Mucosa of gallbladder (tissue), 1 donor: ENCODE measurements at places on chromosomes 2 and 18. TPM values are rescaled to one million over a fixed set of nuclear protein-coding genes. Genes with fewer than 3 reads are reported as not detected.

ZSWIM2 gene
- total RNA-seq, result not detected

ERFE gene
- 0.35 TPM for total RNA-seq

TXNDC2 gene
- not detected for total RNA-seq

INPP1 gene
- total RNA-seq, result 41.8 TPM

ANKRD30BL gene
- not detected for total RNA-seq

STARD6 gene
- total RNA-seq, result not detected

SERPINB11 gene
- total RNA-seq, result not detected

BCL2 gene
- 18.5 TPM for total RNA-seq

MAL gene
- total RNA-seq, result 2.9 TPM

VWC2L gene
- total RNA-seq, result not detected

SETBP1 gene
- total RNA-seq, result 36.2 TPM

UNC80 gene
- total RNA-seq, result 14.5 TPM

SCN7A gene
- total RNA-seq, result 9.6 TPM

SLC9A4 gene
- total RNA-seq, result 19.9 TPM

SDC1 gene
- 1,059 TPM for total RNA-seq

KCNJ3 gene
- total RNA-seq, result 5.3 TPM

ATOH8 gene
- 9.0 TPM for total RNA-seq

ITGB6 gene
- 48.8 TPM for total RNA-seq

MALT1 gene
- 20.8 TPM for total RNA-seq

SLC23A3 gene
- 4.7 TPM for total RNA-seq

CHN1 gene
- 15.3 TPM for total RNA-seq

FBXO15 gene
- 1.8 TPM for total RNA-seq

ANKRD53 gene
- total RNA-seq, result 2.9 TPM

TSPYL6 gene
- total RNA-seq, result not detected

EPC2 gene
- 30.8 TPM for total RNA-seq

HNMT gene
- 92.7 TPM for total RNA-seq
